NCI-H2081 treated with DMSO at 0.1 percent for 48 hours (cell line): ENCODE measurements at places on chromosomes 12 and 14.
A peak's percentile ranks its signal among the peaks of the same experiment; 100 is the strongest.

DNA sequence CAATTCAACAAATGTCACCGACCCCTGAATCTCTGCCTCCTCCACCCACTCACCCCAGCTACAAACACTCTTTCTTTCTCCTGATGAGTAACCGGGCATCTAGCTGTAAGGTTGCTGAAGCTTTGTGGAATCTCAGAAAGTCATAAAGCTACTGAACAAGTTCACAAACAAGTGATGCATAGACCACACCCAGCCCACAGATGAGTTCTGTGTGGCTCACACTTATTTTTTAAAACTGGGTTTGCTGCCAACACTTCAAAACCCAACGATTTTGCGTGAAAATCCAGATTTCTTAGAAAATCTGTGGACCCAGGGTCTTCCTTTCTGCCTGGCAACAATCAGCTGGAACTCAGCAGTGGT, 96.1 kb downstream of the APAF1 start:
- no peak for DNase-seq

DNA sequence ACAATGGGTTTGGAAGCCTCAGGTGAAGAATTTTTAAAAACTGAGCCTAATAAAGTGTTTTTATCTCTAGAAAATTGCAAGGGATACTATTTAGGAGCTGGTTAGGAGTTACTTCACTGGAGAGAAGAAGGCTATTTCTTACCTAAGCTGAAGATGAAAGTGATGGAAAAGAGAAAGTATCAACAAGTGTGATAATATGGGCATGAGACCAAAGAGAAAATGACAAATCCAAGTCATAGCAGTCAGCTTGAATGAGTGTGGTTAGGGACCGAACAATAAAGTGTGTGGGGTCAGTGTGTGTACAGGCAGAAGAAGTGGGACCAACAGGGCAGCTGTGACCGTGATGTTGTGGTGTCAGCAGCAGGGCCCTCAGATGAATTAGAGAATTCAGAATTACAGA, 24.2 kb upstream of the ADAMTS20 start:
- no peak for DNase-seq

- no peak for DNase-seq
Measured at GRCh38 chr12:67741270-67741669, 92.7 kb downstream of the DYRK2 start.

- no peak for DNase-seq
Measured at GRCh38 chr12:100795174-100795799, 711 bp downstream of the ANO4 start.

DNA sequence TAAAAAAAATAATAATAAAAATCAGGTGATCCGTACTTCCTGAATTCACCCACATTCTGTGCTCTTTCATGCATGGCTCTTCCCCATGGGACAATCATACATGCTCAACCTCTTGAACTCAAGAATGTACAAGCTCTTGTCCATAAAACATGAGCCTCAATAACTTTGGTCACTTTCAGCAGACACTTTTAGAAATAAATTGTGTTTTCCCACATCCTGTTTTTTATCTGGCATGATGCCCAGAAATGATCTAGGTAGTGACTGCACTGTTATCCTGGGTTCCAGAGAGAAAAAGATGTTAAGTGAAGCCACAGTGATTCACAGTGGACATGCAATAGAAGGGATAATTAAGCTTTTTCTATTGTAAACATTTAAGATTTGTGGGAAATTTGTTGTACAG, 537.6 kb upstream of the TMEM132C start:
- no peak for DNase-seq

GRCh38 chr12:78864403-78864869, at the start of gene SYT1:
TSS of gene SYT1 (plus strand) at chr12:78864774.
- DNase-seq = peak; percentile 90

DNA sequence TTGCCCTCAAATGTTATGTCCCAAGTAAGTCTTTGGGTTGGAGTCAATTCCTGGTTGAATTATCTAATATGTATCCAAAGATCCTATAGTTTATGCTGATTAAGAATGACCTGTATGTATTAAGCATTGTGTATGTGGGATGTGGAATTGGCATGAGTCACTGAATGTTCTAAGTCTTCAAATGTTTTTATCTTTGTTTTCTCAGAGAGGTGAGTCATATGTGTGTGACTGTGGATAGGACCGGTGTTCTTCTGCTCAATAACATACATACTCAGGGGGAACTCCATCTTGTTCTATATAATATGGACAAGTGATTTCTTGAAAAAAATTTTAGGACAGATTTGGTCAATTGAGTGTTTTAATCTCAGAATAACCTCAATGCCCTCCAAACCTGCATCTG, 57.9 kb downstream of the NAV3 start:
- no peak for DNase-seq

DNA sequence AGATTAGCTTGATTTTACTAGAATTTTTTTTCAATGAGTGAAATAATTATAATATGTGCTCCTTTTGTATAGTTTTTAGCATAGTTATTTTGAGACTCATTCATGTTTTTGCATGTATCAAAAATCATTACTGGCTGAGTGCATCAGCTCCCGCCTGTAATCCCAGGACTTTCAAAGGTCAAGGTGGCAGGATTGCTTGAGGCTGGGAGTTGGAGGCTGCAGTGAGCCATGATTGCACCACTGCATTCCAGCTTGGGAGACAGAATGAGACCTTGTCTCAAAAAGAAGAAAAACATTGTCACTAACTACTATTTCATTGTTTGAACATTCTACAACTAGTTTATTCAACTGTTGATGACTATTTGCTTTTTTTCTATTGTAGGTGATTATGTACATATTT, 802.7 kb downstream of the SLC16A7 start:
- no peak for DNase-seq

GRCh38 chr12:12178559-12178958, 88.3 kb downstream of the LRP6 start:
- no peak for DNase-seq

GRCh38 chr12:120101617-120102016, 14.9 kb downstream of the RAB35 start:
- DNase-seq = no peak

DNA sequence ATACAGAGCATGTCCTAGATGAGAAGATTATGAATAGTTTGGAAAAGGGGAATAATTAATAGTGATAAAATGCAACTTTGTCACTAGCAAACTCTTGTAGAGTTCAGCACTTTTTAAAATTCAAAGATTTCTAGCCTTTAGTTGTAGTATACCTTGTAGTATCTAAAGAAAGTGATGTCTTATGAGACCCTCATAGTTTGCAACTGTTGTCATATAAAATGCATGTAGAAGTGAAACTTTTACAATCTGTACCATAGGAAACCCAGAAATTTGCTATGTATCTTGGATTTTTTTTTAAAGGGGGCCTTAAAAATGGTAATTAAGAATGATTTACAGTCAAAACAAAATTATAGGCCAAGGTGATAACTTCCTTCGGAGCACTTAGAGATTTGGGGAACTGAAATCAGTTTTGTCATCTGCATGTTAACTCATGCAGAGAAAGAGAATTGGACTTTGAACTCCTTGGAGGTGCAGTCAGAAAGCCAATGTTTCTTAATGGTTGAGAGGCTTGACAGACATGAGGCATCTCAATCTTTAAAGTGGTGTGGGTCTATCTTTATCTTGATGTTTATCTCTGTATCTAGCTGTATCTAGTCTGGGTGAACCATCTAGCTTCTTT, 1.3 kb downstream of the LRRK2 start:
- no peak for DNase-seq

DNA sequence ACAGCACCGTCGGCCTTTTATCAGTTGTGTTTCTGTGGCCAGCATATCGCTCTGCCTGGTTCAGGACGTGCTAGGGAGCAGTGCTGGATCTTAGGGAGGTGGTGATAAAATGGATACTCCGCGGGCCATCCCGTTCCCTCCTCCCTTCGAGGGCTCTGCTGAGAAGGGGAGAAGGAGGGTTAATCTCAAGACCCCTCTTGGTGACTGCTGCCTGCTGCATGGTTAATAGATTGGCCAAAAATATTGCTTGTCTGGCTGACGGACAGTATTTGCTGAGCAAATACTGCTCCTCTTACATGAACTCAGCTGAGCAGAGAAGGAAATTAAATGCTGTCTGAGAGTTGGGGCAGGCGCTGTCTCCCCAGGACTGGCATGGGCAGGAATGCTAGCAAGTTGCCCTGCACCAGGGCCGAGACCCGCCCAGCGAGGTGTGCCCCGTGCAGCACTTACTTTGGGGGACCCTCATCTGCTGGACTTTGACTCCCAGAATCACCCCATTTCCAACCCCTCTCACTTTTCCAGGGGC, 1.2 kb downstream of the FBRSL1 start:
- no peak for DNase-seq

DNA sequence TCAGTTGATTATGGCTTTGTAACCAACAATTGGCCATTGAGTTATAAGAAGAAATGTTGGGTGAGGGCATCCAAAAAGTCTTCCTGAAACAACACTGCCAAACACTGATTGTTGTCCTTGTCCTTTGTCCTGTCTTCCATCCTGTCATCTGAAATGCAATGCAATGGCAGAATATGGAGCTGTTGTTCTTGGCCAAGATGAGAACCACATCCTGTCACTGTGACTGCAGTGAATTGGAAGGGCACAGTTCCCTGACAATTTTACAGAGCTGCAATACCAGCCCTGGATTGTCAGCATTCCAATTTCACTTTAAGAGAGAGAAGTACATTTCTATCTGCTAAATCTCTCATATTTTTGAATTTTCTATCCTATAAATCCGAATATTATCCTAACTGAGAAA, 613.3 kb downstream of the FLRT2 start:
- no peak for DNase-seq

GRCh38 chr12:50620109-50620977, 115.6 kb downstream of the DIP2B start:
- DNase-seq = no peak

DNA sequence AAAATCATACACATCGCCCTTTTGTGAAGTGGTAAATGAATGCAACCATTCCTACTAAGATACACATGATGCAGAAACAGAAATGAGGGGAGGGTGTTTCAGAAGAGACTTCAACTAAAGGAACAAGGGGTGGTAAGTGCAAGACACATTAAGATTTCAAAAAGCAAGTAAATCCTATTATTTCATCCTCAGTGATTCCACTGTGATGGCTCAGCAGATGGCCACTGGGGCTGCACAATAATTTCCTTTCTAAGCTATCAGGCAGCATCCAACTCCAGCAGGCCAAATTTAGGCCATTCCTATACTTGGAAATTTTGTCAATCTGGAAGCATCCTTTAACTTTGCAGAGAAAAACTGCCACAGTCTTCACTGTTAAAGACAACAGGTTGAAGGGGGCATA, 272.4 kb downstream of the NELL2 start:
- no peak for DNase-seq

- DNase-seq = no peak
Measured at GRCh38 chr12:92561543-92561899, 141.3 kb upstream of the PLEKHG7 start.

DNA sequence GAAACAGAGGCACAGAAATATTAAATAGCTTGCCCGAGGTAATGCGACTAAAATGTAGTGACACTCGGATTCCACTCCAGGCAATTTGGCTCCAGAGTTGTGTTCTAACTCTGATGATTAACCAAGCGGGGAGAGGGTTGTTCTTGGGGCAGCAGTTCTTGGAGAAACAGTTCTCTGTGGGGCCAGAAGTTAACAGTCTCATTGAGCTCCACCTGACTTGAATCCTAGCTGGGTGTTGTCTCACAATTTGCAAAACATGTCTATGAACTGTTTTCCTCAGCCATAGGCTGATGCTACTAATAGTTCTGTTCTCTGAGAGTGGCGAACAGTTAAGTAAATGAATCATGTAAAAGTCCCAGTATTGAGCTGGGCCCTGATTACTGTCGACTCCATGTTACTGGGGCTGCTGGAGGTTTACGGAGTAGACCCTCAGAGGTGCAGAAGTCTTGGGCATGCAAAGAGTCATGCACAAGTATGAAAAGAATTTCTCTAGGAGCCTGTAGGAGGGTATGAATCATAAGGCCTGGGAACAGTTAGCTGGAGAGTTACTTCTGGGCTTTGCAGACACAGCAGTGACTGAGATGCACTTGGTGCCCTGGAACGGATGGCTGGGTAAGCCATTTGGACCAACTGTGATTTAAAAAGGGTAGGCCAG, 15.4 kb upstream of the NIN start:
- DNase-seq = no peak

GRCh38 chr12:57224973-57225679, 4.4 kb upstream of the SHMT2 start:
- no peak for DNase-seq

DNA sequence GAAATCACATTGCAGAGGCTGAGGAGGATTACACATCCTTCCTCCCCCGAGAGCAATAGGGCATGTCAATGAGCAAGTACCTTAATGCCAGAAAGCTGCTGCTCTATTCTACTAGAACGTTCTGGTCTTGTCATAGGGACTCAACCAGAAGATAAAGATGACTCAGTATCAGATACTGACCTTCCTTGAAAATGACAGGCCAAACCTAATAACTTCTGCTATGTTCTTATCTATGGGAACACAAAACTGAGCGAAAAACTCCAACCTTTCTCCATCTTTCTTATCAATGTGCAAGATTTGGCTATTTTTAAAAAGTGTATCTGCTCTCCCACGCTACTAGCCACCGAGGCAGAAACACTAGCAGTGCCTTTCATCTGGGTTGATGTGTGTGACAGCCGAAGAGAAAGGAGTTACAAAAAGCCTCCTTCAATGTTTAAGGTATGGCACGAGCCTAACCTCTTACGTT, 5.5 kb downstream of the CCDC92 start:
- DNase-seq = no peak

GRCh38 chr14:89473989-89474388, 57.0 kb upstream of the FOXN3 start:
- no peak for DNase-seq

DNA sequence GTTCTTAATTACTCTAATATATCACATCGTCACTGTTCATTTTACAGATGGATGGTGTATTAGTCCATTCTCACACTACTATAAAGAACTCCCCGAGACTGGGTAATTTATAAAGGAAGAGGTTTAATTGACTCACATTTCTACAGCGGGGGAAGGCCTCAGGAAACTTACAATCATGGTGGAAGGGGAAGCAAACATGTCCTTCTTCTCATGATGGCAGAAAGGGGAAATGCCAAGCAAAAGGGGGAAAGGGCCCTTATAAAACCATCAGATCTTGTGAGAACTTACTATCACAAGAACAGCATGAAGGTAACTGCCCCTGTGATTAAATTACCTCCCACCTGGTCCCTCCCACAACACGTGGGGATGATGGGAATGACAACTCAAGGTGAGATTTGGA, 6.5 kb downstream of the TMBIM4 start:
- no peak for DNase-seq

DNA sequence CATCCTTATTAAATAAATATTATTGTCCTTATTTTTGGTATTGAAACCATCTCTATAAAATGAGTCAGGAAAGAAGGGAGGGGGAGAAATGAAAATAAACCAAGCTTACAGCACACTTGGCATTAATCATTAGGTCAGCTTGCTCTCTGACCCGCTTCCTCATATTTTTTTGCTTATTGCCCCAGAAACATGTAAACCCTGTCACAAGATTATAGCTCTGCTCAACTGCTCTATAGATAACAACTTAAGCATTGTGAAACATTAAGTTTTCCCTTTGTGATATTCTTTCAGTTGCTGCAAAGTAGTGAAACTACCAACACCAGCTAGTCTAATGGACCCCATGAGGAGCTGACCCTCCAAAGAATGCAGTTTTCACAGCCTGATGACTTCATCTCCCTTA, 819.5 kb downstream of the SLC16A7 start:
- DNase-seq = no peak
